Body of pancreas (tissue), 4 donors: ENCODE measurements at places on chromosomes 6 and 20.

DNA sequence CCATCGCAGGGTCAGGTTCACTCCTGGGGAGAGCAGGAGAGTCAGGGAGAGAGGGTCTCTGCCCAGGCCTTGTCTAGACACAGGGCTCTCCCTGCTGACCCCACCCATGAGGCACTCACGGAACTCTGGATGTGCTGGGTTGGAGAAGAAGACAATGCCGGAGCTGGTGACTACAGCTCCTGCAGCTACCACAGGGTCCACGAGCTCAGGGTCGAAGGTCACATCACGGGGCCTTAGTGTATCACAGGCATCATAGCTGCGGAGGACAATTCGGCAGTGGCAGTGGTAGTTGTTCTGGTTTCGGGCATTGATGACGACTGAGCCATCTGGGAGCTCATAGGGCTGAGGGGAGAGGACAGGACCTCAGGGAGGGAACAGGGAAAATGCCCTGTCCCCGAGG is 2.7 kb downstream of the NEU1 start:
- no peak for DNase-seq

DNA sequence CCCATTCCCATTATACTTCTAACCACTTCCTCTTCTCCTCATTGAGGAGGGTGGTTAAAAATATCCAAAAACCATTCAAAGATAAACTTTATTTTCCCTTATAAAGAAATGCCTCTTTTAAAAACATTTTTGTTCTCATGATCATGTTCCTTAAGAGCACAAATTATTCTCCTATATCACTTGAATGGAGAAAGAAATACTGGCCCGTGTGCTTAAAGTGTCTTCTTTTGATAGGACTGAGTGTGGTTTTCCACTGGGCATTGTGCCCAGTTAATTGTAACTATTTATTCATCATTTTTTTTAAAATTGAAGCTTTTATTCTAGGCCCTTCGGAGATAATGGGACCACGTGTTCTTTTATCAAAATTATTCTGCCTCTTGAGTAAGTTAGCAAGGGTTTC is 871.5 kb downstream of the QKI start:
- DNase-seq: no peak

DNA sequence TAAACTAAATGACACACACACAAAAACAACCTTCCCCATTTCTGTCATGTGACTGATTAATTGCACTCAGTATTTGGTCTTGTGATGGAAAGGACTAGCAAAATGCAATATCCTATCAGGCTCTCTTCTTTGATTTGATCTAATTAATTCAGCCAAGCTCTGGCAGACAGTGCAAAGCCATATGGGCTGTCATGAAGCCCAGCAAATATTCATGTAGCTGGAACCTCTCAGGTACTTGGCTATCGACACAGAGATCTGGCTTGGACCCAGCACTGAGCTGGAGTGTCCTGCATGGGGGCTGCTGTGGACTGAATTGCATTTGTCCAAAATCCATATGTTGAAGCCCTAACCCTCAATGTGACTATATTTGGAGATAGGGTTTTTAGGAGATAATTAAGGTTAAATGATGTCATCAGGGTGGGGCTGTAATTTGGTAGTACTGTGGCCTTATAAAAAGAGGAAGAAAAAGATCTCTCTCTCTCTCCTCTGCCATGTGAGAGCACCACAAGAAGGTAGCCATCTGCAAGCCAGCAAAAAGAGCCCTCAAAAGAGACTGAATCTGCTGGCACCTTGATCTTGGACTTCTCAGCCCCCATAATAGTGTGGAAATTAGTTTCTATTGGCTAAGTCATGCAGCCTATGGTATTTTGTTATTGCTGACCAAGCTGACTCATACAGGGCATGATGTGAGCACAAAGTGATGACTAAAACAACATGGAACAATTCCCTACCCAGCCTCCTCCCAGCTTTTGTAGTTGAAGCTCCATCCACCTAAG is 77.1 kb downstream of the STMND1 start:
- no peak for DNase-seq

GRCh38 chr20:5810800-5811422 is 60.7 kb downstream of the SHLD1 start:
- no peak for DNase-seq

DNA sequence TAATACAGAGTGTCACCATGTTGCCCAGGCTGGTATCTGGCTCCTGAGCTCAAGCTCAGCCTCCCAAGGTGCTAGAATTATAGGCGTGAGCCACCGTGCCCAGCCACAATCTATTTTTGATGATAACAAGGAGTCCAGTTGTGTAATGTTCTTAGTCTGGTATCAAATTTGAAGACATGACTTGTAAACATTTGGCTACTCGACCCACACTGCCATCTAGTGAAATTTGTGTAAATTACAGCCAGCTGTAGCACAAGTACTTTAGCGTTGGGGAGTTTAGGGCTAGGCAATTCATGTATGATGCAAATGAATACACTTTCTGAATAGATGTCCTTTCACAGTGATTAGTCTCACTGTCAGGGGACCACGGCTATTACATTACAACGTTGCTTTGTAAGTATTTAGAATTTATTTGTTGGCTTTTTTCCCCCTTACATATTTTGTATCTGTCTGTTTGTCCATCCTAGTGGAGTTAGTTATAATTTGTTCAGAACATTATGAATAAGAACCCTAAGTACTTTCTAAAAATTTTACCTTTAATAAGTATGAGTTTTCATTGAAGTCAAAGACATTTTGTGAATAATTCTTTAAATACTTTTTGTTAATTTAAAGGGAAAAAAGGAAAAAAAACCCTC is 139.7 kb downstream of the PRDM13 start:
- DNase-seq: peak; percentile 70

DNA sequence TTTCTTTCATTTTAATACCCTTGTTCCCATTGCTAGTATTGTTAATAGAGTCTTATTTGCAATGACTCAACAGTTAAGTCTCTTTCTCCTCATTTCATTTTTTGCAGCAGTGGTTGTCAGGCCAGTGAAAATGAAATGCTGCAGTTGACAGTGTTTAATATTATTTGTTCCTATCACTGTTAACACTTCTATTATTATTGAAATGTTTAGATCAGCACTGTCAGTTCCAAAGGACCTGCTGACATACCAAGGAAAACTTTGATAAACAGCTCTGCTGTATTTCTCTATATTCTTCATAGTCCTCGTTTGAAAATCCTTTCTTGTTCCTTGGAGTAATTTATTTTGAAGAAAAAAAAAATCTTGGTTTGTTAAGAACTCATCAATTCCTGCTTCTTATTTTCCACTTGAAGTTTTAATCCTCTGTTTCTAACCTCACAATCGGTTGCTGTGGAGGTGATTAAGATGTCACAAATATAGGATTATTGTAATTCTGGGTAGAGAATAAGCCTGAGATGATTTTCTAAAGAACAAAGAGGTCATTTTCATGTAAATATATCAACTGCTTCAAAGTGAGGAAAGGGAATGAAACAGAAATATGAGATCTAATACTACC is 1065.9 kb upstream of the CITED2 start:
- no peak for DNase-seq

DNA sequence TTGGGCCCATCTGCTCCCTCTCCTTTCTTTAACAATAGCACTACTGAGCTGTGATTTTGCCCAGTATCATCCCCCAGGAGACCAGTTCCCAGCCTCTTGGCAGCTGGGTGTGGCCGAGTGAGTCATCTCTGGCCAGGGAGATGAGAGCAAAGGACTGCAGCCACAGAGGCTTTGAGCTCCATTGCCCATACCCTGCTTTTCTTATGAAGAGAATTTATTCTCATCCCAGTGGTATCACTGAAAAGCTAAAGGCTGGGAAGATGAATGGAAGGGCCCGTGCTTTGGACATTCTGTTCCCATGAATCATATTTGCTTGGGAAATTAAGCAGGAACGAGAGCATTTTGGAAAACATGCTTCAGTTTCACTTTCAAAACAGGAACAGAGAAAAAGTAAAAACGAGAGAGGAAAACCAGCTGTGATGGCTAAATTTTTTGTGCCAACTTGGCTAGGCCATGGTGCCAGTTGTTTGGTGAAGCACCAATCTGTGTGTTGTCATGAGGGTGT is 14.9 kb downstream of the CST3 start:
- peak; percentile 40 for DNase-seq

DNA sequence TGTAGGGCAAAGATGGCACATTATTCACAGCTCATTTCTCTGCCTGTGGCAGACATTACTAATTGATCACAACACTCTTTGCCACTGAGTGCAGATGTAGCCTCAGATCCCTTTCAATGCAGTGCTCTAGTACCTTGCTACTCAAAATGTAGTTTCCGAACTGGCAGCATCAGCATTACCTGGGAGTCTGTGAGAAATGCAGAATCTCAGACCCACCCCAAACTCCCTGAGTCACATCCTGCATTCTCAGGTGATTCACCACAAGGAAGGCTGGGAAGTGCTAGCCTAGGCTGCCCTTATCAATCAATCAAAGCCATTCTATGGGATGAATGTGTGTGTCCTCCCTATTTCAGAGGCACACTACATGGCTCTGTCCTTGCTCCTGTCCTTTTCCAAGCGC is 58.5 kb downstream of the PCNA start:
- no peak for DNase-seq

- peak; percentile 62 for DNase-seq
These were observed 251.6 kb upstream of the TAB2 start for GRCh38 chr6:149065658-149066556.

GRCh38 chr6:124463271-124463670 is 499.0 kb upstream of the RNF217 start:
- DNase-seq: no peak

DNA sequence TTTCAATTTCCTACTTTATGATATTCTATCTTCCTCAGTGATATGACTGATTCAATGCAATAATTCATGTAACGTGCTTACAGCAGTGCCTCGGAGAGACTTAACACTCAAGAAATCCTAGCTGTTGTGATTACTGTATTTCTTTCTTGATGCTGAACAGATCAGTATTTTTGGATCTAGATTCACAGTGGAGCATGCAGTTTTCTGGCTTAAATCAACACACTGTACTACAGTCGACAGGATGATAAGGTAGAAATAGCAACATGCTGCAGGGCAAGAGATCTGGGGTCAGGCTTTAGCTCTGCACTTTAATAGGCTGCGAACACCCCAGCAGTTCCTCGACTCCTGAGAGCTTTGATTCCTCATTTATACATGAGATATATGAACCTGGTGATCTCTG is 161.0 kb downstream of the AIG1 start:
- no peak for DNase-seq

DNA sequence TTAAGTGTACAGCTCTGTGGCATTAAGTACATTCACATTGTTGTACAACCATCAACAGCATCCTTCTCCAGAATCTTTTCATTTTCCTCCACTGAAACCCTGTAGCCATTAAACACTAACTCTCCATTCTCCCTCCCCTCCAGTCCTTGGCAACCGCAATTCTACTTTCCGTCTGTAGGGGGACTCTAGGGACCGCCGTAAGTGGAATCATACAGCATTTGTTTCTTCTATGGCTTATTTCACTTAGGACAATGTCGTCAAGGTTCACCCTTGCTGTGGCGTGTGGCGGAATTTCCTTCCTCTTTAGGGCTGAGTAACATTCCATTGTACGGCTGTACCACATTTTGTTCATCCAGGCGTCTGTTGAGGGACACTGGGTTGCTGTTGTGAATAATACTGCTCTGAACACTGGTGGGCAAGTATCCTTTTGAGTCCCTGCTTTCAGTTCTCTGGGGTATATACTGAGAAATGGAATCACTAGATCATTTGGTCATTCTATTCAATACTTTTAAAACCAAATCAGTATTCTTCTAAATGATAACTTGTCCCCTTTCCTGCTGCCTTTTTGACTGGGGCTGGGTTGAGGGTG is 50.7 kb downstream of the PPP1R3G start:
- no peak for DNase-seq

GRCh38 chr6:45613656-45614055 is 235.9 kb upstream of the SUPT3H start:
- peak; percentile 17 for DNase-seq

- no peak for DNase-seq
These were observed 192.7 kb upstream of the SLC35B3 start for GRCh38 chr6:8628063-8628462.

GRCh38 chr6:132388291-132388690 is 13.0 kb downstream of the MOXD1 start:
- DNase-seq: no peak

- no peak for DNase-seq
These were observed 83.6 kb downstream of the SMOC2 start for GRCh38 chr6:168524571-168525001.

GRCh38 chr20:63176427-63177133 is 39.4 kb downstream of the YTHDF1 start:
- no peak for DNase-seq

- peak; percentile 6 for DNase-seq
These were observed 281.9 kb upstream of the RNF24 start for GRCh38 chr20:4297127-4297826.

- DNase-seq: no peak
These were observed 8.8 kb downstream of the CDKAL1 start for GRCh38 chr6:20542927-20543602.

DNA sequence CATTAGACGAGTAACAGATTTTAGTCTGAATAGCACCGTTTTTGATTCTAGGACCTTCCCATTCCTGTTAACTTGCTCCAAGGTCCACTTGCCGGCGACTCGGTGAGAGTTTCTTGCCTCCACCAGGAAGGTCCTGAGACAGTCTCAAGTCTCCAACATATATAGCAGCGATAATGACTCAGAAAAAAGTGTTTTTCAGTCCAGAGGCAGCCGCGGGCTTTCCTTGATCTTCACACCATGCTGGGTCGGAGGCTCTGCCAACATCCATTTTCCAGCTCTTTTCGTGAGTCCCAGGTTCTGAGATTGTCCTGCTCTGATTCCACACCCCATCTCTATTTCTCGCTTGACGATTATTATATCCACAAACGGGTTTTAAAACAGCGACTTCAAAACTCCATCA is 170.5 kb downstream of the GPX5 start:
- no peak for DNase-seq

DNA sequence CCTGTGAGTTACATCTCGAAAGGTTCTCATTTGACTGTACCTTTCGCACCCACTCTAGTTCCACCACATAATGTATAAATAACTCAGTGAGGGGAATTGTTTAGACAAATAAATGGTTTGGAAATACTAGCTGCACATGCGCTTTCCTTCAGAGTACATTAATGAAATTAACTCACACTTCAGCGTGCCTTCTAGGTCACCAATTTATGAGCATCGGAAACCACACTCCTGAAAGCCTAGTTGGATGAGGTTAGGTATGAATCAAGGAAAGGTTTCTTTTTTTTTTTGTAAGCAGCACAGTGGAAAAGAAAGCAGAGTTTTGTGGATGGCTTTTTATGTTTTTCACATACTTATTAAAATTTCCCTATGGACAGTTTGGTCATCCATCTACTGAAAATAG is 247.8 kb upstream of the TCF21 start:
- DNase-seq: no peak

GRCh38 chr6:130577178-130577919 is 211.5 kb downstream of the TMEM200A start:
- no peak for DNase-seq

GRCh38 chr6:10589429-10589727 is 68.2 kb downstream of the GCNT2 start:
- DNase-seq: no peak

DNA sequence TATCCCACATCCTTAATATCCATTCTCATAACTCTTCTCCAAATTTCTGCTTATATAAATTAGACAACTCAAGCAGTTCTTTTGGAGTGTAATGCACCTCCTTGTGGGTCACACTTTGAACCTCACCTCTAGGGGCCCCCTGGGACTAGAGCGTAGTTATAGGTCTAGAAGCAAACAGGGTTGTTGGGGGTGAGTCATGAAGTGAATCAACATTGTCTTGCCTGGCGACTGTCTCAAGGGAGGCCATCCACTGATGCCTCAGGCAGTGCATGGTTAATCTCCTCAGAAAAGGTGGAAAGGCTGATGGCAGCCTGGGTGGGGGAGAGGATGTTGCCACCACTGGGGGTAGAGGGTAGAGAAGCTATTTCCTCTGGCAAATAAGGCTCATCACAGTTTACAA is 129.1 kb downstream of the TNFRSF21 start:
- DNase-seq: no peak

GRCh38 chr20:44739942-44740341 is 5.7 kb upstream of the KCNK15 start:
- DNase-seq: no peak
